ENCODE measurements at places on chromosomes 16 and 17.

DNA sequence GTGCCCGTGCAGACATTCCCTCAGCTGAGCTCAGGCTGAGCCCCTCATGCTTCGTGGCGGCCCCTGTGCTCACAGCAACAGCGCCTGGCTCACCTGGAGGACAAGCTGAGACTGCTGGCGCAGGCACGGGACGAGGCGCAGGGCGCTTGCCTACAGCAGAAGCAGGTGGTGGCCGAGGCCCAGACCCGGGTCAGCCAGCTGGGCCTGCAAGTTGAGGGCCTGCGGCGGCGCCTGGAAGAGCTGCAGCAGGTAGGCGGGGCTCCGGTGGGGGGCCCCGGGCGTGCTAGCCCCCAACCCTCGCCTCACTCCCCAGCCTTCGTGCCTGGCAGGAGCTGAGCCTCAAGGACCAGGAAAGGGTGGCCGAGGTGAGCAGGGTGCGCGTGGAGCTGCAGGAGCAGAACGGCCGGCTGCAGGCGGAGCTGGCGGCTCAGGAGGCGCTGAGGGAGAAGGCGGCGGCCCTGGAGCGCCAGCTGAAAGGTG, 1.4 kb upstream of the RAC3 start:
- DNase-seq = no peak

DNA sequence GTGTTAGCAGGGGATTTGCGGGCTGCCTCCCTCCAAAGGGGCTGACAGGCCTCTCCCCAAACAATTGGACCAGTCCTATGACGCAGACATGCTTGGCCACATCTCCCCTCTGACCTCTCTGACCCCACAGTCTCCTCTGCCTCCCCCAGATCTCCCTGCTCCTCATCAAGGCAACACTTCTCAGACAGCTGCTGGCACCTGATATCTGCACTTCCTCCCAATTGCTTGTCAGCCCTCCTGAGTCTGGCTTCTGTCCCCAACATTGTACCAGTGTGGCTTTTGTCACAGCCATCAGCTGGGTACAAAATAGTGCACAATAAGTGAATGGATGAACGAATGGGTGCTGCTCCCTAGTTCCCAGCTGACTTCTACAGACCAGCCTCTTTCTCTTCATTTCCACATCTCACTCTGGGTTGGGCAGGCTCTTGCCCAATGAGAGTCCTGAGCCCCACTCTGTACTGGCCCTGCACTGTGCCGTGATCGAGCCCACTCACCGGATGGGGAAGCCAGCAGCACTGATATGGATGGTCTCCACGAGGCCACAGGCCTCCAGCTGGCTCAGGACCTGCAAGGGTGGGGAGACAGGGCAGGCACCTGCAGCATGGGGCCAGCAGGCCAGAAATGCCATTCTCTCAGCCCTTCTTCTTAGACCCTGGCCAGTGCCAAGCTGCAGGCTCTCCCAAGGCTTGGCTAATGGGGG, 17.1 kb downstream of the ZNHIT3 start:
- no peak for DNase-seq

- no peak for DNase-seq
These were observed 36.4 kb upstream of the SLC12A3 start for GRCh38 chr16:56828647-56829046.

DNA sequence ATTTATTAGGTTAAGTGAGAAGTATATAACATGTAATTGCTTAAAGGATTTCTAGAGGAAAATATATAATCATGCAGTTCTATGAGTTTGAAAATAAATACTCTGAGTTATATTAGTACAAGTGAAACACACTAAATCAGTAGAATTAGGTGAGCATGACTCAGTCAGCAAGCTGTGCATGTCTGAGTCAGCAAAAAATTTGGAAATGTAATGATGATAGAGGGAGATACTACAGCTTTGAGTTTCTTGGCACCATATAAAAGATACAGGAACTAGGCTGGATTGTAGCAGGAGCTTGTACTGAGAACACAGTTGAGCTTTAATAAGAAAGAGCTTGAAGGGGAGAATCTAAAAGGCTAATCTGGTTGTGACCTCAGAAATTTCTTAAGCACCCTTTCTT, 1224.6 kb downstream of the CDH8 start:
- no peak for DNase-seq

DNA sequence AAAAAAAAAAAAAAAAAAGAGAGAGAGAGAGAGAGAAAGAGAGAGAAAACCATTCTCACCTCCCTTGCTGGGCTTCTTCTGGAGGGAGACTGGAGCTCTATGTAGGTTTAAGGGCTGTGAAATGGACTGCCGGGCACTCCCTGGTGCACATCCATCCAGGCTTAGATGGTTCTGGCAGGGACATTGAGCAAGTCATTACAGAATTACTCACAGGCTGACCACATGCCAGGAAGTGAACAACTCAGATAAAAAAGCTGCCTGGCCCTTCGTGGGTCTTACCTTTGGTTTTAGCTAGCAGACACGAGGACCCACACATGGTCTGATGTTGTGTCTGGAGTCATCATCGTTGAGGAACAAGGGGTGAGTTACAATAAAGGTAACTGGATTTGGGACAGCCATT, 847.4 kb upstream of the EEF2KMT start:
- no peak for DNase-seq

DNA sequence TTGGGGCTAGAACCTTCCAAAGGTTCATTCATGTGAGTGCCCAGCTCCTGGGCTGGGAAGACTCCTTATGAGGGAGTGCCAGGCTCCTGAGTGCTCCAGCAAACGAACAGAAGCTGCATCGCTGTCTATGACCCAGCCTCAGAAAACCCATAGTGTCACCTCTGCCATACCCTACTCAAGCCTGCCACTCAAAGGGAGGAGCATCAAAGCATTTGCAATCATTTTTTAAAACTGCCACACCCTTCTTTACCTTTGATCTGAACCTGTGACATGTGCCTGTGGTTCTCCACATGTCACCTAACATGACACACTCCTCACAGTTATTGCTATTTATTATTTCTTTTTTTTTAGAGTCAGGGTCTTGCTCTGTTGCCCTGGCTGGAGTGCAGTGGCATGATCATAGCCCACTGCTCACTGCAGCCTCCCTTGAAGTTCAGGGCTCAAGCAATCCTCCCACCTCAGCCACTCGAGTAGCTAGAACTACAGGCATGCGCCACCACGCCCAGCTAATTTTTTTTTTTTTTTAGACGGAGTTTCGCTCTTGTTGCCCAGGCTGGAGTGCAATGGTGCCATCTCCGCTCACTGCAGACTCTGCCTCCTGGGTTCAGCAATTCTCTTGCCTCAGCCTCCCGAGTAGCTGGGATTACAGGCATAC, 7.3 kb upstream of the KDM8 start:
- no peak for DNase-seq

DNA sequence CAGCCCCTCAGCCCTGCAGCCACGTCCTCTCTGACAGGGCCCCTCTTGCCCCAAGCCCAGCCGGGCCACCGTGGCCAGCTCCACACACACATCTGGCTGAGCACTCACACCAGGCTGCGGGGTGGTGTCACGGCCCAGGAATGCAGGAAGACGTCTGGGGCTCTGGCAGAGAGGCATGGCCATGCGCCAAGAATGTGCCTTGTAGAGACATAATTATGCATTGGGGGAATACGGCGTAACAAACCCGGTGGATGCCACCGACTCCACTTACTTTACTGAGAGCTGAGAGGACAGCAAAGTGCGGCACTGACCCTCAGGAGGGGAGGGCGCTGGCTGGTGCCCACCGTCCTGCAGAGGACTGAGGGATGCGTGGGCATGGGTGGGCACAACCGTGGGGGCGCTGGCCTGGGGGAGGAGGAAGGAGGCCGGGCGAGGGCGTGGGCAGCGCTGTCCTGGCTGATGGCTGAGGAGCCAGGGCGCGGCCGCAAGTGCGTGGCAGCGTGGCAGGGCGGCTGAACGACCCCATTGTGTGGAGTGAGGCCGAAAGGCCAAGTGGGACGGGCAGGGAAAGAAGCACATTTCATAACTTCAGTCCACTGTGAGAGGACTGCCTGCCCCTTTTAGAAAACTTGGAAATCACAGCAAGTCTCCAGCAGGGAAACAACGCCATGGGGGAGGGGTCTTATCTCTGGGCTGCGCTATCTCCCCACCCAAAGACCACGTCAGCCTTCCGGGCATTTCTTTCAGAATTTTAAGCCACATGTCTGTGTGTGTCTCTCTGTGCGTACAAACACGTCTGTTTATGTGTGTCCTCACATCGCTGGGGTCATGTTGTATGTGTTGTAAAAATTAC, 30.6 kb downstream of the METRNL start:
- DNase-seq = peak; percentile 93

- no peak for DNase-seq
These were observed 983.9 kb downstream of the CDH11 start for GRCh38 chr16:64138006-64138405.

GRCh38 chr17:36602924-36603384, 1.6 kb downstream of the MRM1 start:
- peak; percentile 75 for DNase-seq

DNA sequence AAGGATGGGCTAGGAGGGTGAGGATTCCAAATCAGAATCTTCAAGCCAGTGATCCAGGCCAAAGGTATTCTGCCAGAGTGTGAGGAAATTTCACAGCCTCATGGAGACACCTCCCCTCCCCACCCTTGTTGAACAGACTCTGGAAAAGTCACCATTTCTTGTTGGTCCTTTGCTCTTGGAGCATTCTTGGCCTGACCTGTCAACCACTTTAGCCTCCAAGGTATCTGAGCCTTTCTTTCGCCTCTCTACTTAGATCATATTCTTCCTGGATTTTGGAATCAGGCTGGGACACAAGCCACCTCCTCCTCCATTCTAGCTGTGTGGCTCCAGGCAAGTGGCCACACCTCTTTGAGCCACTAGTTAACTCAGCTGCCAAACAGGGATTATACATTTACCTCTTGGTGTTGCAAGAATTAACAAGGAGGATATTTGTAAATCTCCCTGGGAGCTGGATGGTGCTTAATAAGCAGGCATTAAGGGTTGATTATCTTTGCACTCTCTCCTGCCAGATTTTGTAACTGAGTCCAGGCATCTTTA, 193.5 kb downstream of the WWOX start:
- no peak for DNase-seq

GRCh38 chr17:62601471-62601870, 26.0 kb upstream of the MRC2 start:
- DNase-seq = peak; percentile 38

GRCh38 chr16:49703483-49703882, 152.4 kb downstream of the ZNF423 start:
- DNase-seq = no peak

- no peak for DNase-seq
These were observed 841 bp upstream of the RAB5C start for GRCh38 chr17:42155614-42156045.

GRCh38 chr16:15961060-15961511, 11.7 kb downstream of the ABCC1 start:
- no peak for DNase-seq

- DNase-seq = peak; percentile 59
These were observed 31.2 kb downstream of the CDH3 start for GRCh38 chr16:68676113-68676860.

- no peak for DNase-seq
These were observed 63.0 kb downstream of the TMEM100 start for GRCh38 chr17:55659661-55660060.

DNA sequence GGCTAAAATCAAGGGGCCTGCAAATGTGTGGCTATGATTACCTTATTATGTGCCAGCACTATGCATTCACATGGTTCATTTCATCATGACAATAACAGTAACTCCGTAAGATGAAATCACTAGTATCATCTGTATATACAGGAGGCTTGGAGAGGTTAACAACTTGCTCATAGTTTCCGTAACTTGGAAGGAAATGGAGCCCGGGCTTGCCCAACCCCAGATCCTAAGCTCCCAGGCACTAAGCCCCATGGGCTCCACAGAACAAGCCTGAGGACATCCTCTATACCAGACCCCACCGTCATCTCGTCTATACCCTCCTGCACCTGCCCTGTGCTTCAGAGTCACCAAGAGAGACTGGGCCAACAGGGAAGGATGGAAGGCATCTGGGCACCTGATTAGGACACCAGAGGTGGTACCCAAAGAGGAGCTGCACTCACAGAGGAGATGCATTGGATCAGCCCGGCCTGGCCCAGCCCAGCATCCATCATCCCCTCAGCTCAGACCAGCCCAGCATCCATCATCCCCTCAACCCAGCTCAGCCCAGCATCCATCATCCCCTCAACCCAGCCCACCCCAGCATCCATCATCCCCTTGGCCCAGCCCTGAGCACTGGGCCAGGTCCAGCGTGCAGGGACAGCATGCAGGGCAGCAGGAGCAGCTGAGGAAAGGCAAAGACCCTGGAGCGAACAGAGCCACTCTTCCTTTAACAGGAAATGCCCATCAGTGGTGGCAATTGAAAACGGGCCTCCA, 28.5 kb downstream of the NSMCE1 start:
- DNase-seq = no peak

DNA sequence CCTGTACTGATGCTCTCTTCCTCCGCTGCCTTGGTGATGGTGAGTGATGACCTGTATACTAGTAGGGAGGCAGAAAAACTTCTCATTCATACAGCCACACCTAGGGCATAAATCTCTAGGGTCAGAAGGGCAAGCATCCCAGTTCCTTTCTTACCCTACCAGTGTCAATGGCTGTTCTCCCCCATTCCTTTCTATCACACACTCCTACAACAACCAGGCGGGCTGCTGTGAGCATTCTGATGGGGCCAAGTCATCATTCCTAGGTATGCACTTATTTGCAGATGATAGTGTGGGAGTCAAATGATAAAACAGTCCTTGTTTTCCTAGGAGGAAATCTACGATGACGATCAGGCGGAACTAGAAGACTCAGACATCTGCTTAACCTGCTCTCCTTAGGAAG, 14.0 kb upstream of the SLC6A4 start:
- no peak for DNase-seq

DNA sequence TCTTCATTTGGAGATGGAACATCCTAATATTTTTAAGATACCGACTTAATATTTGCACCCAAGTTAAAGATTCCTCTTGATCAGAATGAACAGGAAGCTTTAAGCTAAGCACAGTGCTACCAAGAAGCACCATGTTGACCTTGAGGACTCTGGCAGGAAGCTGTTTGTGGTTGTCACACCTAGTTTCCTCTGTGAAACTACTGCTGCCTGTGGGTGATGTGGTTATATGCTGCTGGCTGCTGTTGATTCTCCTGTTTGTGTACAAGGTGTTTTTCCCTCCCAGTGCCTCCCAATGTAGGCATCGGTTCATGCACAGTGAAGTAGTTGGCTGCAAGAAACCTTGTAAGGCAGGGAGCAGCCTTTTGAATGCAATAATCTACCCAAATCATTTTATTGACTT, 23.4 kb downstream of the RBL2 start:
- no peak for DNase-seq

GRCh38 chr17:67509390-67510287, 132.6 kb downstream of the PITPNC1 start:
- peak; percentile 35 for DNase-seq

DNA sequence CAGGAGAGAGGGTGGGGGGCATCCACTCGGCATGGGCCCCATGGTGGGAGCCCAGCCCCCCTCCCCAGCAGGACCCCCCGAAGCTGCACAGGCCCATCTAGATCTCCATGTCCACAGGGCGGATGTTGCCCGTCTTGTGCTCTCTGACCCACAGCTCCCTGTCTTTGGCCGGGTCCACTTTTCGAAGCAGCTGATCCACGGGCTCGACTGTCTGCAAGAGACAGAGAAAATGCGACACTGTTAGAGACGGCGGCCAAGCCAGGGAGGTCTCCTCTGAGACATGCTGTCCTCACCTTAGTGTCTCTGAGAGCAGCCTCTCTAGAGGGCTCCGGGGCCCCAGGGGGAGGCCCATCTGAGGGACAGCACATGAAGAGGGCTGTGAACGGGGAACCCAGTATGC, 12.1 kb upstream of the RCVRN start:
- no peak for DNase-seq

GRCh38 chr17:16945136-16945482, 26.8 kb downstream of the TNFRSF13B start:
- DNase-seq = peak; percentile 4
